ENCODE measurements at places on chromosomes 2 and 18.

- no peak for DNase-seq
These were observed 38.1 kb downstream of the TMEM37 start for GRCh38 chr2:119469661-119470297.

- no peak for DNase-seq
These were observed 190.7 kb downstream of the RDH14 start for GRCh38 chr2:18369760-18370159.

DNA sequence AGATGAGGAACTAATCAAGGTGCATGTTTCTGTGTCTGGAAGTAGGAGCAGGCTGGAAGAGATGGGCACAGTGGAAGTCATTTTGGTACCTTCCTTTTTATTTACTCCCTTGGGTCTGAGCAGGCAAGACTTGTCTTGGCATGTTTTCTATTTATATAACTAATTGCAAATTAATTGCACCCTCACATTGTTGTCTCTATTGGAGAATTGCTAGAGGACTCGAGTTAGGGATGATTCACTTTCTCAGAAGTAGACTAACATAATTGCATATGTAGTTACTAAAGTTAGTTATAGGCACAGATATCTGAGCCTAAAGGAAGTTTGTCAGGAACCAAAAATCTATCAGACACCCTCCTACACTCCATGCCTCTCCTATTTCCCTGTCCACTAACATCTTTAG is 92.8 kb upstream of the NRP2 start:
- DNase-seq: no peak

DNA sequence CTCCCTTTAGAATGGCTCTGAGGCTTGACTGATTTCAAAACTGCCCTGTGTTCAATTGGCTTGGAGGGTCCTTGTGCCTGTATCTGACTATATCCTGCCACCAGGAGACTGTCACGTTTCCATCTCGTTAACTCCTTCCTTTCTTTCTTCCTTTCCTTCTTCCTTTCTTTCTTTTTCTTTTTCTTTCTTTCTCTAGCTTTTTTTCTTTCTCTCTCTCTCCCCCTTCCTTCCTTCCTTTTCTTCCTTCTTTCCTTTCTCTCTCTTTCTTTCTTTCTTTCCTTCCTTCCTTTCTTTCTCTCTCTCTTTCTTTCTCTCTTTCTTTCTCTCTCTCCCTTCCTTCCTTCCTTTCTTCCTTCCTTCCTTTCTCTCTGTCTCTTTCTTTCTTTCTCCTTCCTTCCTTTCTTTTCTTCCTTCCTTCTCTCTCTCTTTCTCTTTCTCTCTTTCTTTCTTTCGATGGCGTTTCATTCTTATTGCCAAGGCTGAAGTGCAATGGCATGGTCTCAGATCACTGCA is 38.1 kb upstream of the EML6 start:
- no peak for DNase-seq

GRCh38 chr18:47166294-47166693 is 9.9 kb downstream of the IER3IP1 start:
- DNase-seq: no peak

DNA sequence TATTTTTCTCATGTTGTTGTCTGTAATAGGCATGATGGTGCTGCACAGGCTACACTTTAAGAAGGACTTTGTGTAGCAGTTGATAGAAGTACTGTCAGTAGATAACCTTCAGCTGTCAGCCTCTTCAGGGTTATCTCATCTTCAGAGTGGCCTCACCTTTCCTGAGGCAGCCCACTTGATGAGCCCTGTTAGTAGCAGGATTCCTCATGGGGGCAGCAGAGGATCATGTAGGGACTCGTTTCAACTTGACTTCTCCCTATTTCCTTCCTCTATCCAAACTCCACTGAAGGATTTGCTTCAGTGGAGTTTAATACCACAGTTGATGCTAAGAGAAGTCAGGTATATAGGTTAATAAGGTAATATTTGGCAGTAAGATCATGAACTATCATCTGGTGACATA is 530.3 kb upstream of the FSIP2 start:
- no peak for DNase-seq

DNA sequence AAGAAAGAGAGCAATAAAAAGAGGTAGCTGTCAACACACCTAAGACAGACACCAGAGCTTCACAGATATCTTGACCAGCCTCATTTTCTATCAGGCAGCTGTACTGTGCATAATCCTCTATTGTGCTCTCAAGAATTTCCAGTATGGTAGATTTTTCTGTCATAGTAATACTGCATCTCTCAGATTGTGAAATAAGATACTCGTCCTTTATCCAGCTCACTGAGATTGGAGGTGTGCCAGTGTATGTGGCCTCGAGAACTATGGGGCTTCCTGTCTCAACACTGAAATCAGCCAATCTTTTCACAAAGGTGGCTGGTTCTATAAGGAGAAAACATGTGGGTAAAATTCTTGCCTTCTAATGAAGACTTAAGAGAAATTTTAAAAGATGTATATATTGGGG is 88.9 kb downstream of the TTN start:
- DNase-seq: no peak

DNA sequence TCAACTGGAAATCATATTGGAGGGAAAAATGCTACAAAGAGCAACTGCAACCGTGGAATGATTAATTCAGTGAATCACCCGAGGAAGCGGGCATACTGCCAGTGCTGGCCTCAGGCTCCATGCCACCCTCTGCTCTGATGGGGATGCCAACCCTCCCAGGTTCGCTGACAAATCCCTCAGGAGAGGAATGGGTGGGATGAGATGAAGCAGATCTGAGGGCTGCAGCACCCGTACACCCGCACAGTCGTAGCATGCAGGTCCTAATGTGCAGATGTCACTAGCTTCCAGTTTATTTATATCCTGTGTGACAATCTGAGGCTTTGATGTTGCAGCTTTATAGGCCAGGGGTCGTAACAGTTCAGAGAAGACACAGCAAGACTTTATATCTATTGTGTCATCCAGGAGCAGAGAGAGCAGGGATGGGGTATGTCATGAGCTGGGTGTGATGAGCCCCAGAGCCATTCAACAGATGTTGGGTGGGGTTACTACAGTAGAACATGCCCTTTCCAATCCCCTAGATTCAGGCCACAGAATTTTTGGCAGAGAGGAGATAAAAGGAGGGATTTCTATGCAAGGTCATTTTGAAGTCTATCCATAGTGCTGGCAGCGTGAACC is 44.6 kb downstream of the DPP4 start:
- no peak for DNase-seq

GRCh38 chr18:58635891-58636290 is 7.0 kb upstream of the ALPK2 start:
- no peak for DNase-seq

- no peak for DNase-seq
These were observed 18.2 kb downstream of the LYPD6B start for GRCh38 chr2:149056541-149057255.

DNA sequence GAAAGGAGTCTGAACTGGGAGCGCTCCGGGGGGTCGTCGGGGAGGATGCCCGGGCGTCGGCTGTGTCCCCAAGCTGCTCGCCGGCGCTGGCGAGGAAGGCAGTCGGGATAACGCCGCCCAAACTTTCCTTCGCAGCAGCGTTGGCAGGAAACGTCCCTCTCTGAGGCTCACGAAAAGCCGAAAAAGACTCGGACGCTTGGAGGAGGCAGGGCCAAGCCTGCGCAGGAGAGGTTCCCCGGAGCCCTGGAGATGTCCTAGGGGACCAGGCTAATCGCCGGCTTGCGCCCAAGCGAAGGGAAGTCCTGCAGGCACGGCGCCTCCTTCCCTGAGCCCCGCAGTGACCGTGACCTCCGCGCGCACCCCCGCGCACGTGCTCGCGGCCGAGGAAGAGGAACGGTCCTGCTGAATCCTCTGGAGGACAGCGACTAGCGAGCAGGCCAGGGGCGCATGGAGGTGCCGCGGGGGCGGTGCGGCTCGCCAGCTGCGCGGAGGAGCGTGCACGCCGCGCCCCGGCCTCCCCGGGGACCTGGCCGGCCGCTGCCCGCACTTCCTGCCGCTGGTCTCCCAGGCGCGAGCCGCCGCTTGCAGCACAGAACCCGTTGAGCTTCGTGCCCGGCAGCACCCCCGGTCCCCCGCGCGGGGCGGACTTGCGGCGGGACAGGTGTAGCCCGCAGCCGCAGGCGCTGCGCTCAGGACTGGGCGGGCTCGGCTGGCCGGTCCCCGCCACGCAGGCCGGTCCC is at the start of gene SH3RF3:
TSS of gene SH3RF3 (plus strand) at position 590 of the 740 bp plus-strand sequence.
- peak; percentile 18 for DNase-seq

DNA sequence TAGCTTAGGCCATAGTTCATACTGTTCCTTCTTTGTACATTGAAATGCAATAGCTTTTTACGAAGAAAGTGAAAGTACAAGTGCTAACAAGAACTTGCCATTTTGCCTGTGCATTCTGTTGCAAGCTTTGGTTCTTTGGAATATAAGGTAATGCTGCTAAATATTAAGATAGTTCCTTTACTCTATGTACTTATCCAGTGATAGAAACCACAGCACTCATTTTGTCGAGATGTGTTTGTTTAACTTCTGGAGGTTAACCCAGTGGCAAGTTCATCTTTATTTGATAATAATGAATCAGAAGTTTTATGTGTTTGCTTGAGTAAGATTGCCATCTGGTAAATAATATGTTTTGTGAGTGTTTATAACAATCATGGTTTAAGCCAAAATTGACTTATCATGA is 373.1 kb upstream of the FANCL start:
- no peak for DNase-seq

GRCh38 chr2:215811409-215812345 is 201.7 kb downstream of the MREG start:
- DNase-seq: peak; percentile 9

GRCh38 chr2:241035818-241036396 is 37.5 kb downstream of the SNED1 start:
- DNase-seq: peak; percentile 36

DNA sequence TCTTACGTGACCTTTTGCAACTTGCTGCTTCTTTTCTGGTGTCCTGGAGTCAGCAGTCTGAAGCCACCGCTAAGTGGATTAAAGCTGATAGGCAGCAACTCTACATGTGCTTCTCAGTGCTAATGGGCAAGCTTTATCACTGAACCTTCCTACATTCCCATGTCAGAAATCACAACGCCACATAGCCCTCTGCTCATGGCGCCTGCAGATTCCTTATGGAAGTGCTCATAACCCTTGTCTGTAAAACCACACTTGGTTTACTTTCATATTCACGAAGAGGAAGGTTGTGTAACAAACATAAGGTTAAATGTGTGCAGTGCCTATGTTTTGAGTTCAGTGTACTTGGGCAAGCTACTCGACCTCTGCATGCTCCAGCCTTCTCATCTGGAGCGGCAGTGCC is 319.8 kb downstream of the FBXO15 start:
- no peak for DNase-seq

GRCh38 chr2:71130905-71131244 is 441 bp downstream of the MPHOSPH10 start:
- DNase-seq: no peak

- no peak for DNase-seq
These were observed 149.7 kb upstream of the ZNF236 start for GRCh38 chr18:76672627-76673026.

GRCh38 chr2:168254158-168254935 is 7.0 kb upstream of the STK39 start:
- DNase-seq: no peak

- no peak for DNase-seq
These were observed 131.4 kb upstream of the MYCN start for GRCh38 chr2:15808944-15809343.

DNA sequence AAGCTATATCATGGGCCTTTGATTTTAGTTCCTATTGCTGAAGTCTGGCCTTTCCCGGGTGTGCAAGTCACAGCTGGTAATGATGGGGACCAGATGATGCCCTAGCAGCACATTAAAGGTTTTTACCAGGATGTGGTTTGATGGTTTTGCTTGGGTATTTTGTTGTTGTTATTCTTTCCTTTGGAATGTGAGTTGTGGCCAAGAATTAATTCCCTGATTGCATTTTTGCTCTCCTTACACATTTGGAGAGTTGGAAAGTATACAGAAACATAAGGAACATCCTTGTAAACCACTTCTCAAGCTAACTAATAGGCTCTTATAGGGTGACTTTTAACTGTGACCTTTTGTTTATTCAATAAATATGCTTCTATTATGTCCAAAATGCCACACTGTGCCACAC is 154.1 kb upstream of the MMADHC start:
- DNase-seq: no peak

GRCh38 chr18:72342933-72343332 is 201.2 kb downstream of the CBLN2 start:
- DNase-seq: no peak

- no peak for DNase-seq
These were observed 38.4 kb upstream of the MRPL19 start for GRCh38 chr2:75607988-75608683.

DNA sequence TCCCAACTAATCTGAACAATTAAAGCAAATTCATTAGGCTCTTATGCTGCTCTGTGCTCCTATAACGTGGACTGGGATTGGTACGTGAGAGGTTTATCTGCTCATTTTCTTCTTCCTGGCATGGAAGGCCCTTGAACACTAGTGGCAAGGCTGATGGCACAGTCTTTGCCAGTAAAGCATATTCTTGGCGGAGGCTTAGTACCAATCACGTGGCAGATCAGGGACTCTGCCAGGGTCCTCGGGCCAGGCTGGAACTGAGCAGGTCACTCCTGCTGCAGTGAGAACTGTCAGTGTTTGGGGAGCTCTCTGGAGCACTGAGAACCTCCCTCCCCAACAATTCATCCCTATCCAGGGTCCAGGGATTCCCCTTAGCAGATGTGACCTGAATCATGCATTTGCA is 3.7 kb upstream of the ALPK2 start:
- DNase-seq: no peak

- DNase-seq: no peak
These were observed 400.5 kb upstream of the TCF4 start for GRCh38 chr18:55988537-55988936.

GRCh38 chr2:187842978-187843847 is 289.0 kb upstream of the TFPI start:
- DNase-seq: no peak

- no peak for DNase-seq
These were observed 150.8 kb downstream of the MEMO1 start for GRCh38 chr2:31859959-31860358.

GRCh38 chr18:22191923-22192322 is 22.5 kb downstream of the GATA6 start:
- DNase-seq: no peak

- DNase-seq: no peak
These were observed 165.2 kb upstream of the COL3A1 start for GRCh38 chr2:188808947-188809355.

GRCh38 chr2:102258386-102259074 is 52.8 kb upstream of the IL1RL1 start:
- peak; percentile 52 for DNase-seq

- DNase-seq: no peak
These were observed 47.1 kb downstream of the MREG start for GRCh38 chr2:215966274-215966673.

- DNase-seq: no peak
These were observed 131.0 kb upstream of the CHAC2 start for GRCh38 chr2:53636596-53636995.

DNA sequence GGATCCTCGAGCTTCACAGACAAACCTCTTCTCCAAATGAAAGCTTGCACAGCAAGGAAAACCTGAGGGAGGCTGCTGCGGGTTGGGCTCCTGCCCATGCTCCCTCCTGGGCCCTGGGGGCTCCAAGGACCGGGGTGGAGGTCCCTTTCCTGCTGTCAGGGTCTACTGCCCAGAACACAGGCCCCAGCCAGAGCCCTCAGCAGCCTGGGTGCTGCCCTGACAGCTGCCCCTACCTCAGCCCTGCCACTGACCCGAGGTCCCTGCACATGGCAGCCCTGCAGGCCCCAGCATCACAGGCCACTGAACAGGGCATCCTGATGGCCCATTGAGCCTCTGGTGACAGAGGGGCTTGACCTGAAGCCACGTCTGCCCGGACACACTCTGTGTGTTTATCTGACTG is 41.0 kb downstream of the CROCC2 start:
- no peak for DNase-seq

GRCh38 chr2:9166579-9167377 is 39.8 kb upstream of the ASAP2 start:
- no peak for DNase-seq
